ENCODE measurements at places on chromosomes 5 and 9.

DNA sequence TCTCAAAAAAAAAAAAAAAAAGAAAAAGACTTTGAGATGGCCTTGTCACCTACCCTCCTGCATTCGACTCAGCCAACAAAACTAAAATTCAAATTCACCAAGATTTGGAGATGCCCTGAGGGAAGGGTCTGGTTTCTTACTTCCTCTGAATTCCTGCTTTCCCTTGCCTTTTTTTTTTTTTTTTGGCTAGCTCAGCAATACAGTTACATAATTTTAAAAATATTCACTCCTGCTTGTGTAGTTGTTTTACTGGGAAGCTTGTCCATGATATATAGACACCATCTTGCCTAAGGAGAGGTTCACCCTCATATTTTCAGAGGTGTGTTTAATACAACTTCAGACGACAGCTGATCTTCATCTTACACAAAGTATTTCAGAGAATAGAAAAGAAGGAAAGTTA lies 21.3 kb upstream of the SERINC5 start:
- no peak for DNase-seq

GRCh38 chr9:12166518-12166917 lies 526.7 kb upstream of the TYRP1 start:
- DNase-seq: peak; percentile 42

DNA sequence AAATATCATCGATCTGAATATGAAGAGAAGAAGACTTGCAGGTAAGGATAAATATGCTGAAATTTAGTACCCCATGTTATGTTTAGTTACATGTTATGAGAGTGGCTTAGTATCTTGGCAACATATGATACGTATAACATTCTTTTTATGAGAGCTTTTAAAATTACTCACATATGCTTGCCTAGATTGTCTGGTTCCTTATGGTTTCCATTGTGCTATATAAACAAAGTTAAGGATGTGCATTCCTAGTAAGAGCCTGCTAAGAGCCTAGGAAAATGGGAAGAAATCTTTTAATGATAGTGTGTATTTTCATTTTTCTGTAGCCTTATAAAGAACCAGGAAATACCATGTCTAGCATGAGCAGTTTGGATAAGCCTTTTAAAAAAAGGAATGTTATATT lies 112.0 kb upstream of the KCNN2 start:
- no peak for DNase-seq

GRCh38 chr9:128415281-128415680 lies 5.4 kb upstream of the CERCAM start:
- no peak for DNase-seq

- DNase-seq: peak; percentile 58
Observed at GRCh38 chr5:14206028-14206725, 63.0 kb downstream of the TRIO start.

GRCh38 chr5:121053055-121053985 lies 589.2 kb downstream of the PRR16 start:
- peak; percentile 53 for DNase-seq

- peak; percentile 42 for DNase-seq
Observed at GRCh38 chr5:172871982-172872381, 37.9 kb downstream of the ERGIC1 start.

GRCh38 chr5:118506217-118506852 lies 482.0 kb downstream of the DTWD2 start:
- no peak for DNase-seq

DNA sequence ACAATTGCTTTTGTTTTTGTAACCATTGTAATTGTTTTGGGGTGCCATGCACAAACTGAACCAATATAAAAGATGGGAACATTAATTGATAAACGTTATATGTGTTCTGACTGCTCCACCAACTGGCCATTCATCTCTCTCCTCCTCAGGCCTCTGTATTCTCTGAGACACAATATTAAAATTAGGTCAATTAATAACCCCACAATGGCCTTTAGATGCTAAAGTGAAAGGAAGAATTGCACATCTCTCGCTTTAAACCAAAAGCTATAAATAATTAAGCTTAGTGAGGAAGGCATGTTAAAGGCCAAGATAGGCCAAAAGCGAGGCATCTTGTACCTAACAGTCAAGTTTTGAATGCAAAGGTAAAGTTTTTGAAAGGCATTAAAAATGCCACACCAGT lies 448.4 kb upstream of the ITGA1 start:
- no peak for DNase-seq

GRCh38 chr5:180803181-180804128 lies 849 bp upstream of the MGAT1 start:
- peak; percentile 98 for DNase-seq

- no peak for DNase-seq
Observed at GRCh38 chr5:88470745-88471144, 202.1 kb upstream of the TMEM161B start.

DNA sequence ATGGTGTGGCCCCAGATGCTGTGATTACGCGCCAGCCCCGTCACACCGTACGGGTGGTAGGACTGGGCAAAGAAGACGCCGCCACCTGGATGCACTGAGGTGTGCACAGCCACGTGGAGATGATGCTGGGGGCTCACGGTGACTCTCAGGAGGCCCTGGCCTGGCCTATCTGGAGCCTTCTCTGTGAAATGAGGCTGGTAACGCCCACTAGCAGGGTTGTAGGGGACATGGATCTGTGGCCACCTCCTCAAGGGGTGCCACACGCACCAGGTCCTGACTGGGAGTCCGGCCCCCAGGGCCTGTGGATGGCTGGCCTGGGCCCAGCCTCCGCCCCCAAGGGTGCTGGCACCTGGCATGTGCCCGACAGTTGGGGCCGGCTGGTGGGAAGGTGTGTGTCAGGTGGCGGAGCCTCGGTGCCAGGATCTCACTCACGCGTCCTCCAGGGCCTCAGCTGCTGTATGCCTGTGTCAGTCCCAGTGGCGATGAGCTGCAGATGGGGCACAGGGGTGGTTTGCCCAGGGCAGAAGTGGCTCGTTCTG lies 32.4 kb downstream of the NEK6 start:
- peak; percentile 53 for DNase-seq

GRCh38 chr9:10008101-10008799 lies 604.6 kb downstream of the PTPRD start:
- DNase-seq: no peak

GRCh38 chr5:174354571-174354970 lies 309.1 kb downstream of the NSG2 start:
- peak; percentile 48 for DNase-seq

DNA sequence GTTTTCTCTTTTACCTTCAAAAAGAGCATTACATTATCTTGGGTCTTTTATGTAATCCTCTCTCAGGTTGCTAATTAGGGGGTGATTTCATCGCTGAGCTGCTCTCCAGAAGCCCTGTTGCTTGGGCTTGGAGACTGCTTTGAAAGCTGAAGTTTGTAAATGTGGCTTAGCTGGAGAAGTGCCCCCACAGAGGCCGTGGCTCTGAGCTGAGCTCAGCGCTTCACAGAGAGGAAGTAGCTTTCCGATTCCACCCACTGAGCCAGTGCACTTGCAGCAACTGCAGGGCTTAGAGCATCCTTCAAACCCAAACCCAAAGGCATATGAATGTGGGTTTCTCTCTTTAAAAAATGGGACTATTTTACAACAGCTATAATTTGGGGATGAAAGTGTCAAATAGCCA lies 13.7 kb upstream of the NXNL2 start:
- peak; percentile 55 for DNase-seq

All from hematopoietic multipotent progenitor cell treated with erythropoietin and hydrocortisone succinate and interleukin-3 and kit ligand, for 4 days (in vitro differentiated cells).